Ovary (tissue), 10 donors: ENCODE measurements at places on chromosomes 13 and 19. TPM values are rescaled to one million over a fixed set of nuclear protein-coding genes. Genes with fewer than 3 reads are reported as not detected.
A peak's percentile ranks its signal among the peaks of the same experiment; 100 is the strongest.

GRCh38 chr13:99033814-99034213 lies 56.0 kb upstream of the DOCK9 start:
- H3K27me3 ChIP-seq: no peaks in the 10 kb centered on the region
- H3K4me1 ChIP-seq: no peaks in the 10 kb centered on the region
- H3K36me3 ChIP-seq: no peaks in the 10 kb centered on the region
- DNase-seq: no peak

GRCh38 chr19:9786342-9786741 lies 17.8 kb upstream of the ZNF846 start:
- peak overlapping the region; percentile 81 for H3K4me3 ChIP-seq
- H3K27ac ChIP-seq: peak overlapping the region; percentile 98

The UBE2L5 gene
- not detected for total RNA-seq

GRCh38 chr19:31152906-31153305 lies 196.3 kb downstream of the TSHZ3 start:
- no peak for DNase-seq
- H3K27ac ChIP-seq: no peak overlapping the region
- H3K27me3 ChIP-seq: no peaks in the 10 kb centered on the region
- H3K4me1 ChIP-seq: no peaks in the 10 kb centered on the region
- no peaks in the 10 kb centered on the region for H3K36me3 ChIP-seq
